ENCODE measurements at places on chromosomes 7 and 10.
A peak's percentile ranks its signal among the peaks of the same experiment; 100 is the strongest.

- no peak for DNase-seq
These were observed 17.6 kb downstream of the NT5C3A start for GRCh38 chr7:33044986-33045385.

GRCh38 chr7:1544896-1545416 lies 11.0 kb downstream of the TMEM184A start:
- DNase-seq: no peak

GRCh38 chr10:4316161-4316810 lies 509.7 kb upstream of the AKR1E2 start:
- no peak for DNase-seq

DNA sequence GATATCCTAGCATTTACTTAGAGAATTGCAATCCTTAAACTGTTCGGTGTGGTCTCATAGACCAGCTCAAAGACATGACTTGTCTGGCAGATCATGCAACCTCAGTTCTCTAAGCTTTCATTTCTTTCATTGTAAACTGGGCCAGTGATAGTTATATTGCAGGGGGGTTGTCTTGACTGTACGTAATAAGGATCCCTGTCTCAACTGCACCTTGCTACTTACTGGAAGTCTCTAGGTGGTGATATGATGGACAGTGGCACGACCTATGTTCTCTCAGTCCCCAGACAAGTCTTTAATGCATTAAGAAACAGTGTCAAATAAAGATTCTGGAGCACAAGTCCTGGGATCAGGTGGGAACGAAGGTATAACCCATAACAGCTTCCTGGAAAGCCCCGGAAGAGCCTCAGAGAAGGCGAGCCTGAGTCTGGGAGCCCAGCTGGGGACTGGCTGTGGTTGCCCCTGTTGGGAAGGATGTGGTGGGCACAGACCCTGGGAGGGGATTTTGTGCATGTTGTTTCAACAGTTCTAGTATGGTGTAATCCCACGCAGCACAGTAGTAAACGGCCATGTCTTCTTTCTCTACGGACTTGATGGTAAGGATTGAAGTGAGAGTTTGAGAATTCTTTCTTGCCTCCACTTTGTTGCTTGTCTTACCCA lies 26.0 kb upstream of the TARP start:
- DNase-seq: no peak

- no peak for DNase-seq
These were observed 86.3 kb downstream of the PRKCQ start for GRCh38 chr10:6493521-6494441.

DNA sequence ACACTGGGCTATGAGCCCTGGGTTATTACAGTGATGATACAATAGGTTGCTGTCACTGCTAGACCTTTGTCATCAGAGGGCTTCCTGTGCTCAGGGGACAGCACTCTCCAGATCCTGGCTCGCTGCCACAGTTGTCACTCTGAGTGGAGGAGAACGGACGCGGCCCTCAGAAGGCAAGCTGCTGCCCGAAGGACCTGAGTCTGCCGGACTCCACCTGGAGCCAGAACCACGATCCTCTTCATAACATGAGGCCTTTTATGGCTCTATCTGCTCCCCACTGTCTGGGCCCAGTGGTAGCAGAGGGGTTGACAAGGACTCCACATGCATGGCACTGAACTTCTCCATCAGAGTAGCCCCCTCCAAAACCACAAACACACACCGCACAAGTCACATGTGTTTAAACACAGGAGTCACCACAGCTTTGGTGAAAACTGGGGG lies 94.7 kb upstream of the EFCAB10 start:
- DNase-seq: peak; percentile 40

DNA sequence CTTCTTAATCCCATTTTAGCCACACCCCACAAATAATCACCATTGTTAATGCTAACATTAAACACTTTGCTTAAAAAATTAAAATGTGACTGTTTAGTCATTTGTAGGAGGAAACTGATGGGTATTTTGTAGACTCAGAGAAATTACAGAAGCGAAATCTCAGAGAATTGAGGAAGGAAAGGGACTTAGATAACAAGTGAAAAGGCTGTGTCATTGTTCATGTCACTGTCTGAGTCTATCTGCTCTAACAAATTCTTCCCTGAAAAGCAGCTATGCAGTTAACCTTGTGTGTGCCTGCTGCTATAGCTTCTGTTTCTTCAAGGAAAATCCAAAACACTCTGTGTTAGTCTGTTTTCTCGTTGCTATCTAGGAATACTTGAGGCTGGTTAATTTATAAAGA lies 40.9 kb upstream of the PLXDC2 start:
- DNase-seq: no peak

DNA sequence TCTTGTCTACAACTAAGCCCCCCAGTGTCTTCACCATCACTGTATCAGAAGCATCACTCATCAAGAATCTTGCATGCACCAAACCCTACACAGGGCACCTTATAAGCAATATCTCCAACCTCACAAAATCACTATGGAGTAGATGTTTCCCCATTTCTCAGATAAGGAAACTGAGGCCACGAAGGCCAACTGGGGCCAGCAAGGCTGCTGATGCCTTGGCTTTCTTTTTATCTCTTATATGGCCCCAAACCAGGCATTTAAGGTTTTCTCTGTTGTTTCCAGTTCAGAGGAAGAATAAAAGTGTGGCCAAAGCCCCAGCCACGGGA lies 47.3 kb upstream of the NPFFR1 start:
- no peak for DNase-seq

- DNase-seq: no peak
These were observed 7.1 kb downstream of the NUDT1 start for GRCh38 chr7:2248984-2249694.

DNA sequence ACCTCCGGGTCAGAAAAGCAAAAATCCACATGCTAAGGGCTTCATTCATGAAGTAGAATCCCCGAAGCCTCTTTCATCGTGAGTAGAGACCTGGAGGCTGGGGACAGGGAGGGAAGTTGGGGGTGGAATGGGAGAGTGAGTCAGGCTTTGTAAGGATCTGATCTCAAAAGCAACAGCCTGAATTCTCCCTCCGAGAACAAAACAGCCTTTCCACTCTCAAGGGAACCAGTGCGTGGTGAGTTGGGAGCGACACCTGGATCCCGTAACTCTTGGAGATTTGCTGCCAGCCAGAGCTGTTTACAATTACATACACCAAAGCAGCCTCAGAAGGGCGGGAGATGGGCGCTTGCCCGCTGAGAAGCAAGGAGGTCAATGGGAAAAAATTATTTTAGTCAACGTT lies 10.8 kb downstream of the AFAP1L2 start:
- DNase-seq: no peak

DNA sequence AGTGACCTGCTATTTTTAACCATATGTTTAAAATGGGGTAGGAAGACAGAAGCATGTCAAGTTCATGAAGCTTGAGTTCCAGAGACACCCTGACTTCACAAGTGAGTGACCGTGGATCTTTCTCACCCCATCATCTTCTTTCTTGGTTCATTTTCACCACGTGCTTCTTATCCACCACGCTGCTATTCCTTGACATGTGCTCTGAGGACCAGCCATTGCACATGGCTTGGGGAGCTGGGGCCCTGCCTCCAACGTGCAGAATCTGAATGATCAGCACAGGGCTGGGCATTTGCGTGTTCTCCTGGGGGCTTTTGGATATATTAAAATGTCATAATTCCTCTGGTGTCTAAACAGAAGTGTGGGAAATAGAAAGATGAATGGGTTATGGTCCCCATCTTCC lies 25.0 kb upstream of the GTPBP4 start:
- DNase-seq: no peak

GRCh38 chr7:137482466-137482865 lies 138.9 kb upstream of the PTN start:
- no peak for DNase-seq

- DNase-seq: no peak
These were observed 12.7 kb upstream of the BTBD16 start for GRCh38 chr10:122258136-122259074.

DNA sequence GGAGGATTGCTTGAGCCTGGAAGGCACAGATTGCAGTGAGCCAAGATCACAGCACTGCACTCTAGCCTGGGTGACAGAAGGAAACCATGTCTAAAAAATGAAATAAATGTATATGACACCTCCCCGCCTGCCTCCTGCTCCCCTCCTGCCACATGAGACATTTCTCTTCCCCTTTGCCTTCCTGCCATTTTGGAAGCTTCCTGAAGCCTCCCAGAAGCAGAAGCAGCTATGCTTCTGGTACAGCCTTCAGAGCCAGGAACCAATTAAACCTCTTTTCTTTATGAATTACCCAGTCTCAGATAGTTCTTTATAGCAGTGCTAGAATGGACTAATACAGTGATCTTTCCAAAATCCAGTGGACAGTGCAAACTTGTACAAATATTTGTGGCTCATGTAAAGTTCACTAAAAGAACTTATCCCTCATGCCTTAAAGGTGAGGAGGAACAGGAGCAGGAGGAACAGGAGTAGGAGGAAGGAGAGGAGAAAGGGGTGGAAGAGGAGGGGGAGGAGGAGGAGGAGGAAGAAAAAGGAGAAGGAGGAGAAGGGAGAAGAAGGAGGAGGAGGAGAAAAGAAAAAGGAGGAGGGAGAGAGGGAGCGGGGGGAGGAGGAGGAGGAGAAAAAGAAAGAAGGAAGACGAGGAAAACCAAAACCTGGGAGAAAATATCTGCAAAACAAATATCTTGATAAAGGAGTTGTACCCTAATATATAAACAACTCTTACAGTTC lies 2.8 kb upstream of the ABI1 start:
- DNase-seq: no peak

GRCh38 chr10:124369986-124370385 lies 48.7 kb downstream of the OAT start:
- DNase-seq: no peak

DNA sequence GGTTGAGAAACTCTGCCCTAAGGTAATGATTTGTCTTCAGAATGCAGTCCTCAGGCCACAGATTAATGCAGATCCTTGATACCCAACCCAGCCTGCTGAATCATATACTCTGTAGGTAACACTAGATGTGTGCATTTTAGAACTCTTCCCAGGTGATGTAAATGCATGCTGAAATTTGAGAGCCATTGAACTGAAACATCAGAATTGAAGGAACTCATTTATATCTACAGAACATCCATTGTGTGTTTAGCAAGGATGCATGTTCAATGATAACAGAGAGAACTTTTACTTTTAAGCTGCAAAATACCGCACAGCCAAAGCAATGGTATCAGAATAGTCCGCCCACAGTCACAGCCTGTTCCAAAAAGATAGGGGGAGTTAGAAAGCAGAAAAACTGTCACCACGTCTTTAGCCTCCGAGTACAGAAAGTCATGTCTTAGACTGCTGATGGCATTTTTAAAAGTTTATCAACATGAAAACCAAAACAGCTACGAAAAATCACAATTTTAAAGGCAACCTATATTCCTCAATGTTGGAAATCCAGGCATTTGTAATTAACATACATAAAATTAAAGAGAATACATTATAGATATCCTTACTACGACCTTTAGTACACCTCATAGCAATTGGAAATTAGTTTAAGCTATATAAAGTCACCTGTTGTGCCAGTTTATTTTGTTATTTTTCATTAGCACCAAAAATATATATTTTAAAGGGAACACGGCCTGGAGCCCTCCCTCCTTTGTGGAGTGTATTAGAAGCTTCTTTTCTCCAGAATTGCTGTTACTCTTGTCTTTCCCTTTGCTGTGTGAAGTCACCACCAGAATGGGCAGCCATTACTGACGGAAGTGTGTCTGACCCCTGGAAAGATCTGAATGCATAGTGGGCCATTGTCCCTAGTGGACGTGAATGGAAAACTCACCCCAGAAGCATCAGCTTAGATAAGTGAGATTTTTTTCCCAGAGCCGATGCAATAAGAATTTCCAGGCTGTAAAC lies 65.8 kb upstream of the PRKAR2B start:
- no peak for DNase-seq

DNA sequence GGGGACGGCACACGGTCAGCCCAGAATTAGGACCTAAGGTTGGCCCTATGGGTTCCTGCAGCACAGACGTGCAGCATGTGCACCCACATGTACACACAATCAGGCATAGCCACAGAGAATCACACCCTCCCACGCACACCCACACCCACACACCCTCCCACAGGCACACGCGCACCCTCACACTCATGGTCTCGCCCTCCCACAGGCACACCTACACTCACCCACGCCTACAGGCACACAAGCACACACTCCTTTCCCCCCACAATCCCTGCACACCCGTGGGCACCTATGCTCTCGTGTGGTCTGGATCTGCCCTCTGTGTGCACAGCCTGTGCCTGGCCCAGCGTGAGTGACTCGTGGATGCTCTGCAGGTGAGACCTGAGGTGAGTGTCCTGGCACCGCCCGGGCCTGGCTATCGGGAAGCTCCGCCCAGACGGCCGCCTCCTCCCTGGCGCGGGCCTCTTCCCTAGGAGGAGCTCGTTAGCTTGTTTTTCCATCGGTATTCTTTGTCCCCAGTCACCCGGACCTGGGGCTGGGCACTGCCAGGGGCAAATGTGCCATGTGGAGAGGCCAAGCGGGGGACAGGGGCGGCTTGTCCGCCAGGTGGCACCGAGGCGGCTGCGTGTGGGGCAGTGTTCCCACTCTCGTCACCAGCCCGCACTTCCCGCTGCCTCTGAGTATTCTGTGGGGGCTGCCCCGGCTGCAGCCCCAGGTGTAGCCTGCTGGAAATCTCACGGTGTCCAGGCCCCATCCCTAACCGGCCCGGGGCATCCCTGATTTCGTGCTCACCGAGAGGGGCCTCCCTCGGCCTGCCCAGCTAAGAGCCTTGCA lies 110.2 kb upstream of the FAM20C start:
- no peak for DNase-seq

DNA sequence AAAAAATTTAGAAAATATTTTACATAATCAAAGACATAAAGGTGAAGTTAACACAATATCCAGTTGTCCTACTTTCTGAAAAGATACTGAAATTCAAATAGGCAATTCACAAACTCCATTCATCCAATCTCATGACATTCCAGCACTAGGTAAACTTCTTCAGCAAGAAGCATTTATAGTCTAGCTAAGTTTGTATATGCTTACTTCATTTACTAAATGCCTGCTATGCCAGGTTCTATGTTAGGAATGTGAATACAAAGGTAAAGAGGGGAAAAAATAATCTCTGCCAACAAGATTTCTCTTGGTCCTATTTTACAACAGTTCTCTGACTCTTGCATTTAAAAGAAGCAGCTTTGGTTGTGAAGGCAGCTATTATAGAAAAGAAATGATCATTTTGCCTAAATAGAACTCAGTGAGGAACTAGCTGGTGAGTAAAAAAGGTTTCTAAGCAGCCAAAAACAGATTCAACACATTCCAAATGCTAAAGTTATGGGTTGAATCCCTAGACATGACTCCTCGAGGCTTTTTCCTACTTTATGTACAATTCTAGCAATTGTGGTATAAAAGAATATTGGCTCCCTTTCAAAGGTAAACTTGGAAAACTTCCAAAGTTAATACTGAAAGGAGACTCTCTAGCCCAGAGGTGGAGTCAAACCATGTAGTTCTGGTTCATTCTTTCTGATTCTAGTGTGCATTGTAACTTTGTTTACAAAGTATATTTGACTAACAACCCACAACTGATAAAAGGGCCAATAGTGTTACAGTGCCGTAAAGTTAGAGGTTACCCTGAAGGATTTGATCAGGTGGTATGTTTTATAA lies 30.9 kb upstream of the KLHL7 start:
- no peak for DNase-seq
